ENCODE measurements at places on chromosomes 12 and 14. TPM values are rescaled to one million over a fixed set of nuclear protein-coding genes. Genes with fewer than 3 reads are reported as not detected.

Gene MYH6
- not detected for total RNA-seq

Gene TAS2R42
- not detected for total RNA-seq

Gene ACRBP
- 0.95 TPM for total RNA-seq

Gene TMEM19
- 17.4 TPM for total RNA-seq

Gene LACRT
- total RNA-seq, result not detected

Gene CLEC1B
- not detected for total RNA-seq

Gene FSCB
- not detected for total RNA-seq

Gene KRT3
- total RNA-seq, result not detected

Gene FGD6
- 0.99 TPM for total RNA-seq

Gene LRP1-AS
- not detected for total RNA-seq

Gene AQP2
- not detected for total RNA-seq

Gene CCDC196
- not detected for total RNA-seq

Gene TESPA1
- total RNA-seq, result 80.5 TPM

Gene PRKD1
- not detected for total RNA-seq

Gene TMEM179
- not detected for total RNA-seq

Gene RASSF8
- 0.27 TPM for total RNA-seq

Gene RNASE2
- not detected for total RNA-seq

Gene NEUROD4
- not detected for total RNA-seq

Gene CDCA3
- 53.1 TPM for total RNA-seq

Gene RASSF3
- total RNA-seq, result 54.8 TPM

Gene PAPLN
- total RNA-seq, result 0.27 TPM

Gene NYNRIN
- total RNA-seq, result 0.06 TPM

Gene CCDC184
- 0.95 TPM for total RNA-seq

Gene C14orf132
- 0.80 TPM for total RNA-seq

Gene KLRC4
- total RNA-seq, result 6.6 TPM

Gene PLEKHD1
- total RNA-seq, result not detected

Gene DCAF4
- 24.0 TPM for total RNA-seq

Gene RBM23
- 72.1 TPM for total RNA-seq

Gene SLC4A8
- 2.8 TPM for total RNA-seq

Gene KERA
- not detected for total RNA-seq

Gene RASAL1
- 0.19 TPM for total RNA-seq

Gene SERPINA6
- not detected for total RNA-seq

Gene SAMD15
- total RNA-seq, result 1.2 TPM

Gene CARMIL3
- total RNA-seq, result 1.2 TPM

Gene SYCP3
- total RNA-seq, result 0.91 TPM

Gene CLEC4D
- not detected for total RNA-seq

Gene GNB3
- 0.32 TPM for total RNA-seq

Gene NKX2-1
- total RNA-seq, result not detected

Gene SIX4
- 0.17 TPM for total RNA-seq

Gene CD27
- total RNA-seq, result 133 TPM

Gene ESPL1
- total RNA-seq, result 59.6 TPM

Gene REP15
- total RNA-seq, result 0.25 TPM

Gene ANHX
- total RNA-seq, result not detected

Gene EPYC
- not detected for total RNA-seq

Gene TCL1B
- total RNA-seq, result not detected

Gene GNG2
- 110 TPM for total RNA-seq

Gene CLEC4C
- not detected for total RNA-seq

Gene RIC8B
- total RNA-seq, result 9.6 TPM

Gene KRT85
- not detected for total RNA-seq

Gene SERPINA9
- total RNA-seq, result not detected

All from activated CD8-positive, alpha-beta memory T cell treated with anti-CD3 and anti-CD28 coated beads for 36 hours (primary cell).